ENCODE measurements at places on chromosomes 12 and 14.
A peak's percentile ranks its signal among the peaks of the same experiment; 100 is the strongest.

GRCh38 chr14:88668448-88669116 lies 105.7 kb downstream of the ZC3H14 start:
- no peak overlapping the region for H3K4me3 ChIP-seq
- DNase-seq: no peak
- no peaks in the 10 kb centered on the region for H3K27me3 ChIP-seq
- no peak overlapping the region for H3K27ac ChIP-seq
- no peaks in the 10 kb centered on the region for H3K4me1 ChIP-seq

- no peak overlapping the region for H3K4me3 ChIP-seq
- H3K36me3 ChIP-seq: no peaks in the 10 kb centered on the region
- H3K27me3 ChIP-seq: no peaks in the 10 kb centered on the region
- H3K4me1 ChIP-seq: no peaks in the 10 kb centered on the region
Observed at GRCh38 chr12:105706973-105707334, 376.5 kb downstream of the C12orf75 start.

- no peak overlapping the region for H3K27ac ChIP-seq
- no peaks in the 10 kb centered on the region for H3K36me3 ChIP-seq
- no peak overlapping the region for H3K4me3 ChIP-seq
Observed at GRCh38 chr14:28652782-28653181, 113.8 kb upstream of the FOXG1 start.

DNA sequence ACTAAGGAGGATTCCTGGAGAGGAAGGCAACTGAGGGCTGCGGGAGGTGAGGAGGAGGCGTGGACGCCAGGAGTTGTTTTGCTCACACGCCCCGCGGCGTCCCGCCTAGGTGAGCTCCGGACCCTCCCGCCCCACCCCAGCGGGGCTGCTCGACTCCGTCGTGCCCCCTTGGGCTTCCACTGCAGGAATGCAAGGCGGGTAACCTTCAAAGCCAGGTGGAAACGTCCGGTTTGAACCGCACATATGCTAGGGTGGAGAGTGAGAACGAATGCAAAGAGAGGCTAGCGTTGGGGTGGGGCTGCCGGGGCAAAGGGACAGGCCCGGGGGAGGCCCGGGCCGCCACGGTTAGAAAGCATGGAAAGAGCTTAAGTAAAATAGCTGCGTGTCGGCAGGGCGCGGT lies 5.4 kb upstream of the DPPA3 start:
- H3K27me3 ChIP-seq: peaks cover 2% of the 10 kb centered on the region
- DNase-seq: no peak
- H3K27ac ChIP-seq: no peak overlapping the region
- no peak overlapping the region for H3K4me3 ChIP-seq
- no peaks in the 10 kb centered on the region for H3K4me1 ChIP-seq

DNA sequence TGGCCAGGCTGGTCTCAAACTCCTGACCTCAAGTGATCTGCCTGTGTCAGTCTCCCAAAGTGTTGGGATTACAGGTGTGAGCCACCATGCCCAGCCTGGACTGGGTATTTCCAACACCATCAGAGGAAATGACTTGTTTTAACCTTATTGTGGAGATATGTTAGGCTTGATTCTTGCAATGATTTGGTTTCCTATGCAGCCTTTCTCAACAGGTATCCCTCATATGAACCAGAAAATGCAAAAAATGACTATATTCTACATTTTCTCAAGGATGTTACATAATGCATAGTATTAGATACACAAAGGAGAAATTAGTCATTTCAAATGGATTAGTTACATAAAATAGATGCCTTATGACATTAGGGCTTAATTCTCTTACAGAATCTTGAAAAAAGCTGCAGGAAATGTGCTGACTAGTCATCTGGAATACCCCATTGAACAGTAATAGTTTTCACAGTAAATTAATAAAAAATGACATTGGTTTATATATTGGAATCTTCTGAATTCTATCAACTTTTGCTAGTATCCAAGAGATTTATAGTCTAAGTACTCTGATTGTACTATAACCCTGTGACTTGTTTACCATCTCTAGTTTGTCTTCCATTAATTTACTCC lies 132.6 kb downstream of the INSM2 start:
- H3K27ac ChIP-seq: no peak overlapping the region
- H3K27me3 ChIP-seq: no peaks in the 10 kb centered on the region
- no peak overlapping the region for H3K4me3 ChIP-seq
- DNase-seq: no peak

DNA sequence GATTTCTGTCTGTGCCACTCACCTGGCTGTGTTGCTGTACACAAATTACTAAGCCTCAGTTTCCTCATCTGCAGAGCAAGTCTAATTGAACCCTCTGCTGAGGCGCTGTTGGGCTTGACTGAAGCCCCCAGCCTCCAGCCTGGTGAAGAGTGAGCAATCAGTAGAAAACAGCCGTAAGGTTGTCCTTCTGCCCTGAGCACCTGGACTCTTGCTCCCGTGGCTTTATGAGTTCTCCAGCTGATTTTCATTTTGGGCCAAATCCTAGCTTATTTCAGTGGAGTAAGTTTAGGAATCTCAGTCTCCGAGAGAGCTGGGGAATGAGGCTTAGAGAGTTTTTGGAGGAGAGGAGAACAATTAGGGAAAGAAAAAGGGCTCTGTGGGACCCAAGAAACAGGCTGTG lies 133.9 kb upstream of the EVL start:
- H3K27me3 ChIP-seq: peaks cover 4% of the 10 kb centered on the region
- H3K36me3 ChIP-seq: no peaks in the 10 kb centered on the region
- H3K4me3 ChIP-seq: no peak overlapping the region
- no peak for DNase-seq
- H3K4me1 ChIP-seq: no peaks in the 10 kb centered on the region
- no peak overlapping the region for H3K27ac ChIP-seq

- H3K27me3 ChIP-seq: peaks cover 13% of the 10 kb centered on the region
- no peaks in the 10 kb centered on the region for H3K36me3 ChIP-seq
- no peak overlapping the region for H3K27ac ChIP-seq
- H3K4me3 ChIP-seq: no peak overlapping the region
- no peaks in the 10 kb centered on the region for H3K4me1 ChIP-seq
Observed at GRCh38 chr14:92905667-92906066, 17.3 kb upstream of the CHGA start.

DNA sequence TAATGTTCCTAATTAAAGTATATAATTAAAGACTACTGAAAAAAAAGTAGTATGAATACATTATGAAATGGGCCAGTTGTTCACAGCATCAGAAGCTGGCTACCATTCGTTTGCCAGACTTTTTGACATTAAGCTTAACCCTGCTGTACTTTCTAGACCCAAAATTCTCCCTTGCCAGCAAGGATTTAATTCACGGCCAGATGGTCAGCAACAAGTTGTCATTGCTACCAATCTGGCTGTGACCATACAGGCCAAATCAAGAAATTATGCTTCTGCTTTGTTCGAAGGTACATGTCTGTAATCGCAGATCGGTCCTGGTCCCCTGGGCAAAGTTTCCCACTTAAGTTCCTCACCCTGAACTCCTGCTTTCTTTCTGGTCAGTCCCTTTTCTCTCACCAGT lies 217.7 kb upstream of the ATXN7L3B start:
- no peaks in the 10 kb centered on the region for H3K4me1 ChIP-seq
- no peak for DNase-seq
- no peaks in the 10 kb centered on the region for H3K27me3 ChIP-seq
- no peak overlapping the region for H3K27ac ChIP-seq
- no peak overlapping the region for H3K4me3 ChIP-seq

- H3K4me3 ChIP-seq: no peak overlapping the region
- H3K27me3 ChIP-seq: peaks cover 4% of the 10 kb centered on the region
- no peaks in the 10 kb centered on the region for H3K4me1 ChIP-seq
- H3K36me3 ChIP-seq: no peaks in the 10 kb centered on the region
- no peak overlapping the region for H3K27ac ChIP-seq
- DNase-seq: no peak
Observed at GRCh38 chr12:2282318-2282717, 229.5 kb downstream of the CACNA1C start.

- H3K4me1 ChIP-seq: peaks cover 6% of the 10 kb centered on the region
- H3K4me3 ChIP-seq: no peak overlapping the region
- H3K27ac ChIP-seq: no peak overlapping the region
- peaks cover 13% of the 10 kb centered on the region for H3K27me3 ChIP-seq
Observed at GRCh38 chr12:75622492-75622891, 111.1 kb upstream of the KRR1 start.

DNA sequence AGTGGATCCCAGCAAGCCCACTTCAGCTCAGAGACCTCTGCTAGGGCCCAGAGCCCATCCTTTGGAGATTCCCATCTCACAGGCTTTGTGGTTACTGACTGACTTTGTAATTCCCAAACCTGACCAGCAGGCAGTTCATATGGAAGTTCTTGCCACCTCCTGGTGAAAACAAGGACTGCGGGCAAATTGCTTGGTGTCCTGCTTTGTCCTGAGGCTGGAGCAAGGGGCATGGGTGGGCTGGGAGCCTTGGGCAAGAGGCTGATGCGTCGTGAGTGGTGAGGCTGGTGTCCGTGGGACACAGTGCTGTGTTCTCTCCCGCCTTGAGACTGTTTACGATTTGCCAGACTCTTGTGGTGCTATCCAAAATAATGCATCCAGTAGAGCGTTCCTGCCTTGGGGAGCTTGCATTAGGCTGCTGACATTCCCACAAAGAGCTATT lies 91.0 kb downstream of the LRRC74A start:
- peaks cover 51% of the 10 kb centered on the region for H3K4me1 ChIP-seq
- H3K27me3 ChIP-seq: no peaks in the 10 kb centered on the region
- no peak overlapping the region for H3K4me3 ChIP-seq
- no peak for DNase-seq

- peaks cover 12% of the 10 kb centered on the region for H3K36me3 ChIP-seq
- peak overlapping the region; percentile 99 for H3K4me3 ChIP-seq
- H3K4me1 ChIP-seq: peaks cover 22% of the 10 kb centered on the region
- no peak for DNase-seq
- peak overlapping the region; percentile 86 for H3K27ac ChIP-seq
- no peaks in the 10 kb centered on the region for H3K27me3 ChIP-seq
Observed at GRCh38 chr14:74302152-74302628, 544 bp downstream of the ABCD4 start.

- no peak overlapping the region for H3K4me3 ChIP-seq
- H3K27ac ChIP-seq: no peak overlapping the region
- H3K36me3 ChIP-seq: no peaks in the 10 kb centered on the region
- H3K4me1 ChIP-seq: no peaks in the 10 kb centered on the region
Observed at GRCh38 chr12:62866451-62867082, 68.4 kb downstream of the PPM1H start.

GRCh38 chr12:22797701-22798100 lies 172.7 kb downstream of the ETNK1 start:
- peaks cover 3% of the 10 kb centered on the region for H3K27me3 ChIP-seq
- H3K27ac ChIP-seq: no peak overlapping the region
- no peaks in the 10 kb centered on the region for H3K36me3 ChIP-seq
- H3K4me1 ChIP-seq: no peaks in the 10 kb centered on the region
- DNase-seq: no peak

- H3K27ac ChIP-seq: peak overlapping the region; percentile 60
- no peaks in the 10 kb centered on the region for H3K27me3 ChIP-seq
- H3K36me3 ChIP-seq: peaks cover 5% of the 10 kb centered on the region
- peaks cover 45% of the 10 kb centered on the region for H3K4me1 ChIP-seq
- peak overlapping the region; percentile 85 for H3K4me3 ChIP-seq
Observed at GRCh38 chr14:94025720-94026119, 420 bp upstream of the OTUB2 start.

DNA sequence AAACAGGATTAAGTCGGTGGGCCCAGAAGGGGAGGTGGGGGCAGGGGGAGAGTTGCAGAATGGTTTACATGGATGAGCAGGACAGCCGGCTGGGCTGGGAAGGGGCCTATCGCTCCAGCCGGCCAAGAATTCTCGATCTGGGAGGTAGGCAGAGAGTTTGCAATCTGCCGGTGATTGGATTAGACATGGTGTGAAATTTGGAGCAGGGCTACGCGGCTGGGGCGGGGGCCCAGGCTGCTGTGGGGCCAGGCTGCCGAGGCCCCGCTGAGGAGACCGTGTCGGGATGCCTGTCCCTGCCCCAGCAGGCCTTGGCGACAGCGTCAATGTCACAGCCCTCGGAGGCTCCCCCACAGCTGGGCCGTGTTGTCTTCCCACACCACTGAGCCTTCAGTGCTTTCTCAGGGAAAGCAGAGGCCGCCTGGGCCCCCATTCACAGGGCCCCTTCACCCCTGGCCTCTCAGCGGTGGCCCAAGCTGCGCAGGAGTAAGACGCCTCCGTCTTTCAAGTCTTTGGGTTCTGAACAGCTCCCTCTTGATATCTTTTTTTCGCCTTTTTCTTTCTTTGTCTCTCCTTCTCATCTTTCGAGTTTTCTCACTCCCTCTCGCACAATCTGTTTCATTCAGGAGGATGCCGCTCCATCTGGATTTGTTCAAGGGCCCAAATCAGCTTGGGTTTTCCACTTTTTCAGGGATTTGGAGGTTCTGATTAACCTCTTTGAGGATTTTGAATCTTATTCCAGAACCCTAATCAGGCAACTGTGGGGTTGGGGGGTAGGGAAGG lies 117.5 kb upstream of the PARP11 start:
- peaks cover 29% of the 10 kb centered on the region for H3K4me1 ChIP-seq
- H3K36me3 ChIP-seq: no peaks in the 10 kb centered on the region
- peaks cover 14% of the 10 kb centered on the region for H3K27me3 ChIP-seq
- DNase-seq: no peak

DNA sequence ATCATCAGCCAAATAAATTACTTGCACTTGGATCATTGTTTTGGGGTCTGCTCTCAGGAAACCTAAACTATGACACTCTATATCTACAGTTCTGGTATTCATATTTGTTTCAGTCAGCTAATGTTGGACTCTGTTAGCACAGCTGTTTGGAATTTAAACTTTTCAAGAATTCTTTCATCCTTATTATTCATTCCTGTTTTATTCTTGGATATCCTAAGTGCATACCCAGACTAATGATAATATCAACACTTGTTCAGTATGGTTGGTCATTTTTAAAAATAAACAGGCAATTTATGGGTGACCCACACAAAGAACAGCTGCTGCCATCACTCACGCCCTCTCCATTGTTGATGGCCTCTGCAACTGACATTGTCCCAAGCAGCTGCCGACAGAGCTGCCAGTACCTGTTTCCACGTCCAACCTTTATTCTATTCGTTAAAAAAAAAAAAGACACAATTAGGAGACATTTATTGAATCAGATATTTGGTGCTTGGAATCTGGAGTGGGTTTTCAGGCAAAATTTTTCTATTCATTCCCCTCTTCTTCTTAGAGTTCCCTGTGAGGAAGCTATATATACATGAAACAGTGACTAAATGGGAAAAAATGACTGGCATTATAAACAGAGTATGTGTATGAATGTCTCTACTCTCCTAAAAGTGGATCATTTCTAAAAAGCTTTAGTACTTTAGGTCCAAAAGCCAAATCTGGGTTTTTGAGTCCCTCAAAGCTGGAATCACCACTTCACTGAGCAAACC lies 252.1 kb upstream of the NAV3 start:
- no peak overlapping the region for H3K4me3 ChIP-seq
- H3K36me3 ChIP-seq: no peaks in the 10 kb centered on the region
- no peaks in the 10 kb centered on the region for H3K27me3 ChIP-seq

GRCh38 chr12:31650918-31651317 lies 8.6 kb upstream of the ETFBKMT start:
- peaks cover 13% of the 10 kb centered on the region for H3K4me1 ChIP-seq
- H3K36me3 ChIP-seq: no peaks in the 10 kb centered on the region
- DNase-seq: no peak
- no peak overlapping the region for H3K4me3 ChIP-seq
- peaks cover 2% of the 10 kb centered on the region for H3K27me3 ChIP-seq

All from activated T-helper 1 cell treated with anti-CD3 and anti-CD28 coated beads, Interleukin-12 subunit alpha, Interleukin-12 subunit beta, Interleukin-2, Interleukin-4 antibody, amounts not matched to agents 30 ng/mL and 10 ng/mL and 1 ng/mL, durations not matched to agents 14 hours and 24 hours and 36 hours (primary cell).